Lung microvascular endothelial cell (primary cell): ENCODE measurements at places on chromosomes 1 and 21. TPM values are rescaled to one million over a fixed set of nuclear protein-coding genes. Genes with fewer than 3 reads are reported as not detected.
A peak's percentile ranks its signal among the peaks of the same experiment; 100 is the strongest.

GRCh38 chr21:30326390-30326789 lies 6.3 kb upstream of the KRTAP26-1 start:
- no peak for DNase-seq

DNA sequence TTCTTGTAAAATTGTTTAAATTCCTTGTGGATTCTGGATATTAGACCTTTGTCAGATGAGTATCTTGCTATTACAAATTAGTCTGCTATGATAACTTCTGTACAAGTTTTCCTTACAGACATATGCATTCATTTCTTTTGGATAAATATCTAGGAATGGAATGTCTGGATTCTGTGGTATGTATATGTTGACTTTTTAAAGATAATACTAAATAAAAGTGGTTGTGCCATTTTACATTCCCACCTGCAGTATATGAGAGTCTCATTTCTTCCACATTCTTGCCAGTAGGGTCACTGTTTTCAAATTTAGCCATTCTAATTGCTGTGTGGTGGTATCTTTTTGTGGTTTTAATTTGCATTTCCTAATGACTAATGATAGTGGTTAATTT lies 53.9 kb downstream of the SYDE2 start:
- DNase-seq = no peak

DNA sequence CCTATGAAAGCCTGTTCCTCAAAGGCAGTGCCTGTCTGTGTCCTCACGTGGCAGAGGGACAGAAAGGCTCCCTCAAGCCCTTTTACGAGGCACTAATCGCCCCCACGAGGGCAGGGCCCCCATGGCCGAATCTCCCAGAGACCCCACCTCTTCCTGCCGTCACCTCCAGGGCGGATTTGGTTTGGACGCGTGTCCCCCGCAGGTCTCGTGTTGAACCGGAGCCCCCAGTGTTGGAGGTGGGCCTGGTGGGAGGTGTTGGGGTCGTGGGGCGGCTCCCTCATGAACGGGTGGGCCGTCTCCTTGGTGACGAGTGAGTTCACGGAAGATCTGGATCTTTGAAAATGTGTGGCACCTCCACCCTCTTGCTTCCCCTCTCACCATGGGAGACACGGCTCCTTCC lies 27.6 kb downstream of the CFAP74 start:
- DNase-seq = no peak

MYCBP gene
- total RNA-seq = 6.0 and 6.3 TPM in 2 replicates

ELF3 gene
- under 0.01 TPM in 1 of 2 replicates, not detected in the other for total RNA-seq

KIF26B gene
- 1.1 and 1.4 TPM in 2 replicates for total RNA-seq

DNA sequence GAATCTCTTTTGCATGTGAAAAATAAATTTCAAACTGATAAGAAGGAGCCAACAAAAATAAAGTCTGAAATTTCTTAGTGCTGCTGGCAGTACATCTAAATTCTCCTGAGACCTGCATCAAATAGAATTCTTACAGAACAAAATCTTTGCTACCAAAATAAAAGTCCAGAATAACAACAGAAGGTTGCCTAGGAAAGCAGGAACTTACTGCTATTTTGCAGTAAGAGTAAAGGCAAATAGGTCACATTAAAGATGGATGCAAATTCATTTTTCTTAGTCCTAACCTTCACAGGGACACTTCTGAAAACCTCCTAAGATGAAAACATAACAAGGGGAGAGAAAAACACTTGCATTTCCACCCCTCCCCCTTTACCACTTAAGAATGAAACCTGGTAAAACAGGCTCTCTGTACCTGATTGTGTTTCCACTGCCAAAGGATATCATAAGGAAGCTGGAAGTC lies 59.0 kb downstream of the RUSC1 start:
- DNase-seq = peak; percentile 6

- no peak for DNase-seq
These were observed 347.4 kb downstream of the KCNH1 start for GRCh38 chr1:210786546-210786945.

GRCh38 chr1:167964646-167965045 lies 27.8 kb upstream of the MPC2 start:
- DNase-seq = peak; percentile 52

DNA sequence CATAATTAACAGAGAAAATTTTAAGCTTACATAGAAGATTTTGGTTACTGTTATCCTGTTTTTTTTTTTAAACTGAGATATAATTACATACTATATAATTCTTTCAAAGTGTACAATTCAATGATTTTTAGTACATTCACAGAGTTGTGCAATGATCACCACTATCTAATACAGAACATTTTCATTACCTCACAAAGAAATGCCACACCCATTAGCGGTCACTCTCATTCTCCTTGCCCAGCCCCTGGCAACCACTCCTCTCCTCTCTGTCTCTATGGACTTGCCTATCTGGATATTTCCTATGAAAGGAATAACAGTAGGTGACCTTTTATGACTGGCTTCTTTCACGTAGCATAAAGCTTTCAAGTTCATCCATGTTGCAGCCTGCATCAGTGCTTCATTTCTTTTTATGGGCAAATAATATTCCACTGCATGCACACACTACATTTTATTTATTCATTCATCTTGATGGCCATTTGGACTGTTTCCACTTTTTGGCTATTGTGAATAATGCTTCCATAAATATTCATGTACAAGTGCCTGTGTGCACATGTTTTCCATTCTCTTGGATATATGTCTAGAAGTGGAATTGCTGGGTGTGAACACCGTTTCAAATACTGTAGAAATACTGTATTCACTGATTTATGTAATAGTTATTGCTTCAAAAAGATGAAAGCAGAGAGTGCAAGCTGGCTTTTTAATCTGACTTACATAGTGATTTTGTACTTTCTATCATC lies 26.5 kb downstream of the TAF5L start:
- no peak for DNase-seq

VASH2 gene
- under 0.01 TPM in 2 replicates for total RNA-seq

CD46 gene
- 110 and 136 TPM in 2 replicates for total RNA-seq

DNA sequence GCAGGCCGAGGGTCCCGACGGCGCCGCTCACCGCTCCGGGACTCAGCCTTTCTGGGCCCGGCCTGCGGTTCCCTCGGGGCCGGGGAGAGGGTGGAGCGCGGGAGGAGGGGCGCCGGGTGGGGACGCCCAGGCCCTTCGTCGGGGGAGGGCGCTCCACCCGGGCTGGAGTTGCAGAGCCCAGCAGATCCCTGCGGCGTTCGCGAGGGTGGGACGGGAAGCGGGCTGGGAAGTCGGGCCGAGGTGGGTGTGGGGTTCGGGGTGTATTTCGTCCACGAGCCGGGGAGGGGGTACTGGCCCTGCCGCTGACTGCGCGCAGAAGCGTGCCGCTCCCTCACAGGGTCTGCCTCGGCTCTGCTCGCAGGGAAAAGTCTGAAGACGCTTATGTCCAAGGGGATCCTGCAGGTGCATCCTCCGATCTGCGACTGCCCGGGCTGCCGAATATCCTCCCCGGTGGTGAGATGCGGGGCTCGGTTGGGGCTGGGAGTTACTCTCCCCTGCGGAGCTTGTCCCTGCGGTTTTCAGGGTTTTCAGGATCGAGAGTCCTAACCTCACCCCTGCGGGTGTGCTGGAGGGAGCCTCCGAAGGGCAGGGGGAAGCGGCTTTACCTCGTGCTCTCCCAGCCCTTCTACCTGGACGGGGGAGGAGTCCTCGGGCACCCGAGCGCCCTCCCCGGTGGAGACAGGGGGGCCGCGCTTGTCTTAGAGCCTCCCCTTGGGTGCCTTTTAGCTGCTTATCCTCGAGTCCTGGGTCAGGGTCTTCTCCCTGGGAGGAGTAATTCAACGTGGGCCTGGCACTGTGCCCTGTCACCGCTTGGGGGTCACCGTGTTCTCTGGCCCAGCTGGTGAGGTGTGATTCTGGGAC lies 2.1 kb downstream of the SAMD11 start:
- DNase-seq = no peak

RIPPLY3 gene
- total RNA-seq = not detected in 2 replicates

GRCh38 chr1:66500301-66500700 lies 33.7 kb upstream of the SGIP1 start:
- no peak for DNase-seq

IL19 gene
- not detected in 2 replicates for total RNA-seq

MYOC gene
- not detected in 2 replicates for total RNA-seq

ICOSLG gene
- 0.65 and 0.79 TPM in 2 replicates for total RNA-seq

GRCh38 chr1:9075022-9075421 lies 5.6 kb upstream of the SLC2A5 start:
- peak; percentile 46 for DNase-seq

- DNase-seq = peak; percentile 16
These were observed 19.4 kb upstream of the KCNAB2 start for GRCh38 chr1:6026095-6026809.

- no peak for DNase-seq
These were observed 123.2 kb downstream of the NR5A2 start for GRCh38 chr1:200150721-200151120.

DNA sequence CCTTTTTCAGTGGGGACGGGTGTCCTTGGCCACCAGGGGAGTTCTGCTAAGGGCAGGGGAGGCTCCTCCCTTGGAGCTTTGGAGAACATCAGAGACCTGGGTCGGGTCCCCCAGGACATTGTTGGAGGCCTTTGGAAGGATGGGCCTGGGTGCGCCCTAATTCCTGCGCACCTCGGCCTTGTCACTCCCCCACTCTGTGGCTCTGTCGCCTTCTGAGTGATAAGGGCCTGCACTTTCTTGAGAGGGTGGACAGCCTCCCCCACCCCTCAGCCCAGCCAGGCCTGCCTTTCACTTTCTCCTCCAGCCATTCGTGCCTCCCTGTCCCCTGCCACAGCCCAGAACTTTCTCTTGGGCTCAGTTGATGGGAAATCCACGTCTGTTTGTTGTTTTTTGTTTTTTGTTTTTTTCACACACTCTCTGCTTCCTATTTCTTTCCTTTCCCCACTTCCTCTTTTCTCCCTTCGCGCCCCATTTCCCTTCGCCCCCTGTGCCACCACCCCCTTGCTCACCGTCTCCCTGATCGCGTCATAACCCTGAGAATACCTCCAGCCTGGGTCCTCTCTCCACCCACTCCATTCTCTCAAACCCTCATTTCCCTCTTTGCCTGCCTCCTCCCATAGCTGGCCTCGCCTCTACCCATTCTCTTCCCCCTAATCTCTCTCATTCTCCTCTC lies 85.6 kb downstream of the PAX7 start:
- no peak for DNase-seq

- DNase-seq = no peak
These were observed 18.9 kb downstream of the PGLYRP3 start for GRCh38 chr1:153293851-153294250.

FRRS1 gene
- 0.20 and 1.7 TPM in 2 replicates for total RNA-seq

DNA sequence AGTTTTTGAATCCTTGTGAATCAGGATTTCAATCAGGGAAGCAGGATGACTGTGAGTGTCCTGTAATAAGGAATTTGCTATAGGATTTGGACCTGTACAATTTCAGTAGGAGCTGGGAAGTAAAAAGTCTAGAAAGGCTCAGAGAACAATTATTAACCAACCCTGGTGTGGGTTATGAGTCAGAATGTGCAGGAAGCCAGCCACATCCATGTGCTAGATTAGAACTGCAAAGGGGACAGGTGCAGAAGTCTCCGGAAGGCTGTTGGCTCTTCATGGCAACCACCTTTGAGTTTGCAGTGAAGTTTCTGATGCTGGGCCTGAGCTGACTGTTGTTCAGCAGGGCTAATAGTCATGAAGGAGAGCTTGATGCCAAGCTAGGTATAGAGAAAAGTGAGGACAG lies 70.7 kb downstream of the SPATA46 start:
- DNase-seq = no peak

DNA sequence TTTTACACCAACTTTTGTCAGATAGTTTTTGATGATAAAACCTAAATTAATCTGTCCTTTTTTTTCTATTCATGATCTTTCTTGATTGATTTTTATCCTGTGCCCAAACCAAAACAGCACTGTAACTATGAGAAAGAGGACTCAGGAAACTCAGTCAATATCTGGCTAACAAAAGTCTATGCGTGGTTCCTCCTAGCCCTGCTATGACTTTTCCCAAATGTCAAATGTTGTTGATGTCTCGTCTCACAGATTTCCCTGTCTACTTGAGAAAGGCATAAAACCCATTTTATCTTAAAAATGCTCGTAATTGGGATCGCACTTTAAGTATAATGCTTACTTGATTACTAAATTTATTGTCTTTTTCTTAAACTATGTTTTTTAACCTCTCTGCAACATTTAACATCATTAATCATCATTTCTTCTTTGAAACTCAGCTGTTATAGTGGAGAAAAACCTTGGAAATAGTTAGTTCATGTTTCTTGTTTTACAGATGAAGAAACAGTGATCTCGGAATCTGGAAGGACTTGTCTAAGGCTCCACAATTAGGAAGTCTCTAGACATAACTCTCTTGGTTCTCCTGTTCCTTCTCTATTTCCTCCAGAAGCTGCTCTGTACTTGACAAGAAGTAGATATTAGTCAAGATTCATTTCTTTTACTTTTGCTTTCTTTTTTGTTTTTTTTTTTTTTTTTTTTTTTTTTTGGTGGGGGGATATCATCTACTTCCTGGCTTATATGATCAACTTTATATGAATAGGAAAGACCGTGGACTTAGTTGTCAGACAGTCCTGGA lies 26.2 kb upstream of the PTPRC start:
- DNase-seq = no peak

GRCh38 chr21:24955275-24955961 lies 651.9 kb downstream of the MRPL39 start:
- no peak for DNase-seq

SGIP1 gene
- total RNA-seq = 22.9 and 34.1 TPM in 2 replicates

DNA sequence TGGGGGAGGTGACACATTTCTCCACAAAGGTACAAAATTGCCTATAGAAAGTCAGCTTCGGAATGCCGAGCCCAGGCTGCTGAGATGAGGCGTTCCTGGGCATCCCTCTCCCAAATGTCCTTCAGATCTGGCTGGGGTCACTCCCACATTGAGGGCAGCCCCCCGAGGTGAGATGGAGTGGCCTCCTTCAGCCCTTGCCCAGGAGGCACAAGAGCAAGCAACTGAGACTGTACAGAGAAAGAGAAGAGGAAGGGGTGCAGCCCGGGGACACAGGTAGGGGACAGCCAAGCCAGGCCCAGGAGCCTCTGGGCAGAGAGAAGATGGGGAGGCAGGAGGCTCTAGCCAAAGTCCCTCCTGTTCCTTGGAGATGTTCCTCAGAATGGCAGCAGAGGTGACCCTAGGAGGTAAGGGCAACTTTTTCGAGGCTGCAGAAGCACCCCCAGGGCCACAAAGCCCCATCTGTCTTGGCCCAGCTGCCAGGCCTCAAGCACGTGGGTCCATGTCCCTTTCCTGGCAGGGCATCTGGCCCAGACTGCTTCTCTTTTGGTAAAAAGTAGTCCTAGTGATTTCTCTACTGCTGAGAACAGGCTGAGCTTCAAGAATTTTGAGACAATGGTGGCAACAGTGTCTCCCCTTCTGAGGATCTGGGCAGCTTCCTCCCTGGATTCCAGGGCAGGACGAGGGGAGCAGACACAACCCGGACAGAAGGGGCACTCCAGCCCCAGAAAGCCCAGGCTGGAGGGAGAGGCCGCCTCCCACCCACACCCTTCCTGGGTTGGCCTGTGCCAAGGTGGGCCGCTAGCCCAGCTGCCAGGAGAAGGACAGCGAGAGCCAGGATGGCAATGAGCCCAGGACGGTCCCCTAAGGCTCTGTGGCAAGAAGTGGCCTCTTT lies 68.0 kb downstream of the LRRN2 start:
- DNase-seq = no peak

FNDC5 gene
- 0.20 and 0.44 TPM in 2 replicates for total RNA-seq
